ENCODE measurements at places on chromosomes 12 and 14. TPM values are rescaled to one million over a fixed set of nuclear protein-coding genes. Genes with fewer than 3 reads are reported as not detected.
A peak's percentile ranks its signal among the peaks of the same experiment; 100 is the strongest.

The SOAT2 gene
- not detected for total RNA-seq

GRCh38 chr12:100566887-100567637 is 6.4 kb upstream of the GAS2L3 start:
- no peaks in the 10 kb centered on the region for H3K4me1 ChIP-seq
- no peaks in the 10 kb centered on the region for H3K36me3 ChIP-seq
- H3K27ac ChIP-seq, result no peak overlapping the region
- no peak for DNase-seq
- H3K27me3 ChIP-seq, result no peaks in the 10 kb centered on the region
- H3K4me3 ChIP-seq, result no peak overlapping the region

GRCh38 chr14:93799989-93800921 is 12.0 kb upstream of the PRIMA1 start:
- H3K4me3 ChIP-seq, result no peak overlapping the region
- no peaks in the 10 kb centered on the region for H3K27me3 ChIP-seq
- DNase-seq, result no peak
- peak overlapping the region; percentile 66 for H3K27ac ChIP-seq

GRCh38 chr12:3326156-3326849 is 164.7 kb upstream of the PRMT8 start:
- no peaks in the 10 kb centered on the region for H3K36me3 ChIP-seq
- no peaks in the 10 kb centered on the region for H3K4me1 ChIP-seq
- H3K27me3 ChIP-seq, result no peaks in the 10 kb centered on the region
- DNase-seq, result no peak
- no peak overlapping the region for H3K27ac ChIP-seq

DNA sequence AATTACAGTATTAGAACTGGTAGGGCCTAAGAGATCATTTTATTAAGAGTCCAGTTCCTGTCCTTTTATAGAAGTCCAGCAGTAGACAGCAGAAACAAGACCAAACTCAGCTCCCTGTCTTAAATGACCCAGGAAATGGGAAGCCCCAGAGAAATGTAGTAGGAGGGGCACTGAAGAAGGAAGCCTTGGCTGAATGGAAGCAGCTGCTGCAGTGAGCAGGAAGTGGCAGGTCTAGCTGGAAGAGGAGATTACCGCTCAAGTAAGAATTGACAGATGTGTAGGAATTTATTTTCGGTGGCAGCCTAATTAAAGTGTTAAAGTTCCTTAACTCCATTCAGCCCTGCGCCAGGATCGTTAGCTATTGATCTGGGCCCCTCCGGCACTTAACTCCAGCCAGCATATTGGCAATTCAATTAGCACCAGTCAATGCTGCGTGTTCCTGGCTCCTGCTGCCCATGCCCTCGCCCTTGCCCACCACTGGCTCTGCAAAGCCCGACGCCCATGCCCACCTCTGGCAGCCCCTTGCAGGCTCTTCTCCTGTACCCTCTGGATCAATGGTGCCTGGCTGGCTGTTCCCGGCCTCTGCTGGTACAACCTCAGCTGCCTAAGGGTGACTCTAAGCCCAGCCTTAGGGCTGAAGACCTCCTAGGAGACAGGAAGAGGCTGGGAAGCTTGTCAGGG is 21.1 kb downstream of the ZFHX2 start:
- H3K4me1 ChIP-seq, result no peaks in the 10 kb centered on the region
- no peak overlapping the region for H3K4me3 ChIP-seq
- no peak for DNase-seq
- no peaks in the 10 kb centered on the region for H3K27me3 ChIP-seq

DNA sequence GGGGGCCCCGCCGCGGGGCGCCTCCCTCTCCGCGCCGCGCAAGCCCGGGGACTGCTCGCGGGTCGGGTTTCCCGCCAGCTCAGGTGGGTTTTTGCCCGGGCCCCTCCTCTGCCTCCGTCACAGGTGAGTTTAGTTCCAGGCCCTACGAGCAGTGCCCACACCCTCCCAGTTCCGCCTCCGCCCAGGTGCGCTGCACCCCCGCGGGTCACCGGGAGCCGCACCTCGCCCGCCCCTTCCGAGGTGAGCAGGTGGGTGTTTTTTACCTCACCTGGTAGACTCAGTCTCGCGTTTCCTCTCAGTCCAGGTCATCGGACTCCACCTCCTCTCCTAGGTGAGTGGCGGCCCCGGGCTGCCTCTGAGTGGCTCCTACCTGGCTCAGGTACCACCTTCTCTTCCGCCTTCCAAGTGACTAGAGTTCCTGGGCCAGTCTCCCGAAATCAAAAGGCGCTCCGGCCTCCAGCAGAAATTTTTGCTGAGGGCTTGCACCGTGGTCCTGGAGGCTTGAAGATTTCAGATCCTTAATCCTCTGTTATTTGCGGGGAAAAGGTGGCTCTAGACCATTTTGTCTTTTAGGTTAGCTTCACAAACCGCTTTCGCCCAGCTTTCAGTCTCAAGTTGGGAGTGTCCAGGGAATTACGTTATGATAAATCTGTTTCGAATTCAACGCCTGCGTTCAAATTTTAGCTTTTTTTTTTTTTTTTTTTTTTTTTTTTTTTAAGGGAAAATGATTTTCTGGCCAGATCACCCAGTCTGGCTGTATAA is at the start of gene TMEM30B:
TSS of gene TMEM30B (minus strand) at position 153 of the 762 bp plus-strand sequence. CDS start 191 bp downstream, outside the sequence.
- H3K36me3 ChIP-seq, result no peaks in the 10 kb centered on the region
- no peak for DNase-seq
- peaks cover 22% of the 10 kb centered on the region for H3K27me3 ChIP-seq
- H3K4me3 ChIP-seq, result peak within 1 kb of the TSS; percentile 39
- H3K27ac ChIP-seq, result peak within 1 kb of the TSS; percentile 80
- H3K4me1 ChIP-seq, result no peaks in the 10 kb centered on the region

GRCh38 chr14:93923626-93924025 is 3.5 kb upstream of the FAM181A start:
- no peaks in the 10 kb centered on the region for H3K4me1 ChIP-seq
- no peaks in the 10 kb centered on the region for H3K27me3 ChIP-seq
- no peak overlapping the region for H3K27ac ChIP-seq
- DNase-seq, result no peak

DNA sequence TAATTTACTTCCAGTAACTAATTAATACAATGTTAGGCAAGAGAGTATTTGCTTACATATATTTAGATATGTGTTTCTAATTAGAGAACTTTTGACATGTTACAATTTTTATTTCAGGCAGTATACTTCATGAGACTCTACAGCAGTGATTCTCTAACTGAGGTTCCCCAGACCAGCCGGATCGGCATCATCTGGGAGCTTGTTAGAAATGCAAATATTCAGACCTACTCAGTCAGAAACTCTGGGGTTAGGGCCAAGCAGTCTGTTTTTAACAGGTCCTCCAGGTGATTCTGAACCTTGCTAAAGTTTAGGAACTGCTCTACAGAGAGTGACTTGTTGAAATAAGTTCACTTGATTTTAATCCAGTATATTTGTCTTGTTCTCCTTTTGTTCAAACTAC is 46.5 kb downstream of the ARID2 start:
- no peak for DNase-seq
- H3K27me3 ChIP-seq, result no peaks in the 10 kb centered on the region
- no peak overlapping the region for H3K4me3 ChIP-seq
- H3K27ac ChIP-seq, result no peak overlapping the region
- no peaks in the 10 kb centered on the region for H3K36me3 ChIP-seq
- no peaks in the 10 kb centered on the region for H3K4me1 ChIP-seq

- peak overlapping the region; percentile 20 for H3K27ac ChIP-seq
- no peak overlapping the region for H3K4me3 ChIP-seq
- H3K36me3 ChIP-seq, result no peaks in the 10 kb centered on the region
- no peak for DNase-seq
- H3K4me1 ChIP-seq, result no peaks in the 10 kb centered on the region
These were observed 46.5 kb downstream of the ST8SIA1 start for GRCh38 chr12:22287776-22288621.

DNA sequence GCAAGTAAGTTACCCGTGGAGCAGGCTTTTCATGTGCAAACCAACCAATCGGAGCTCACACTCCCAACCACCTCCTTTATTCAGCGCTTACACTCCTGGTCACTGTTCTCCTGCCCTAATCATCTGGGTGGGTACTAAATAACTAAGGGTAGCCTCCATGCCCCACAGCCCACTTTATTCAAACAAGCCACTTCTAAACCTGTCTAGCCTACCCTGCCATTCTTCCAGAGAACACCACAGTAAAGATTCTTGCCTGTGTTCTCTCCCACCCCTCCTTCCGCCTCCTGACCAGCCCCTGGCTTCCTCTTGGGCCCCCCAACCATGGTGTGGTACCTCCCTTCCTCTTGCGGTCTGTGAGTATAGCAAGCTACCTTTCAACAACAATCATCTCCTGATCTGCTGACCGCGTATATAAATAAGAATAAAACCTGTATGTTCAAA is 581.9 kb downstream of the VRK1 start:
- H3K4me1 ChIP-seq, result no peaks in the 10 kb centered on the region
- no peak overlapping the region for H3K4me3 ChIP-seq
- H3K27me3 ChIP-seq, result no peaks in the 10 kb centered on the region
- H3K36me3 ChIP-seq, result no peaks in the 10 kb centered on the region
- H3K27ac ChIP-seq, result no peak overlapping the region

DNA sequence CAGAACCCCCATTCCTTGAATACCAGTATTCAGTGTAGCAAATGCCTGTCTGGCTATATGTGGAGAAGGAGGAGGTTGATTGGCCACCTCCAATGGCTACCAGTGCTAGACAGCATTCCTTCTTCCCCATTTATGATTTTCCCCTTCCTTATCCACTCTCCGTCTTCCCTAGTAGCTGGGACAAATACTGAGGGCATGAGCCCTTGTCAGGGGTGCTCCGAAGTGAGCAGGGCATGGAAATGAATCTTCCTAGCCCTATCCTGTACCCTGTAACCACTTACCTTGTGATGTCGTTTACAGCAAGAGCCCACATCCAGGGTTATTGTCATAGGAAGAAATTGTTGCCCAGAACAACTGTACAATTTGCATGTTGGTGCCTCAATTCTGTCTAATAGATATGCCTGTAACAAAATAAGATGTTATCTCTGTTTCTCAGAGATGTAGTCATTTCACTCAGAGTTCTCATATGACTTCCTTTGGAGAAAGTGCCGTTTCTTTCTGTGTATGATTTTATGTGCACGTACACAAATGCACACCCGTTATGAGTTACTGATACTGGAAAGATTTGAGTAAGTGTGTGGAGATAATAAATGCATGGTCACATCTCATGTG is 423.7 kb downstream of the EGLN3 start:
- no peaks in the 10 kb centered on the region for H3K4me1 ChIP-seq
- H3K4me3 ChIP-seq, result no peak overlapping the region
- no peaks in the 10 kb centered on the region for H3K27me3 ChIP-seq
- no peak for DNase-seq
- H3K36me3 ChIP-seq, result no peaks in the 10 kb centered on the region

The IL22 gene
- total RNA-seq, result not detected

DNA sequence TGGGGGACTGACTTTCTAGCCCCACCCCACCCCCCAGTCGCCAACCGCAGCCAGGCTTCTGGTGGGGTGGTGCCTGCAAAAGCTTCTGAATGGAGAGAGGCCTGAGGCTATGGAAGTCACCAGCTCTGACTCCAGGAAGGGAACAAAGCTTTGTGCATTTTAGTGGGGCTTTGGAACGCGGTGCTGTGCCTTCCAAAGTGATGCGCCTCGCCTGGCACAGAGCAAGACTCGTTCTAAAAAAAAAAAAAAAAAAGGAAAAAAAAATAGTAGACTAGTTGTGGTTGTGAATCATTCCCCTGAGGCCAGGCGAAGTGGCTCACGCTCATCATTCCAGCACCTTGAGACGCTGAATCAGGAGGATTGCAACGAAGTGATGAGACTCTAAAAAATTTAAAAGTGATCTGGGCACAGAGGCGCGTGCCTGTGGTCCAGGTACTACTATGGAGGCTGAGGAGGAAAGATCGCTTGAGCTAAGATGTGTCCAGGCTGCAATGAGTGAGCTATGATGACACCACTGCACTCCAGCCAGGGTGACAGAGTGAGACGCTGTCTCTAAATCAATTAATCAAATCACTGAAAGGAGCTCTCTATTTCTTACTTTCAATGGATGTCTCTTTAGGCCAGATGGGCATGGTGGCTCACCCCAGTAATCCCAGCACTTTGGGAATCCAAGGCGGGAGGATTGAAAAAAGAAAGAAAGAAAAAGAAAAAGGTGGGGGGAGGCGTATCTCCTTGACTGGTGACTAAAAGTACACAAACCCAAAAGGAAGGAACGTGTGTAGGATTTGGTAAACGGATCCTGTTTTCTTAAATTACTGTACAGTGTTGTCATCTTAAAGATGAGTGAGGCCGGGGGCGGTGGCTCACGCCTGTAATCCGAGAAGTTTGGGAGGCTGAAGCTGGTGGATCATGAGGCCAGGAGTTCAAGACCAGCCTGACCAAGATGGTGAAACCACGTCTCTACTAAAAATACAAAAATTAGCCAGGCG is 259.6 kb upstream of the ALG10B start:
- no peak overlapping the region for H3K4me3 ChIP-seq
- no peaks in the 10 kb centered on the region for H3K27me3 ChIP-seq
- H3K4me1 ChIP-seq, result no peaks in the 10 kb centered on the region
- H3K27ac ChIP-seq, result no peak overlapping the region
- no peak for DNase-seq
- no peaks in the 10 kb centered on the region for H3K36me3 ChIP-seq

The EXOC3L4 gene
- total RNA-seq, result not detected

The SLC35F4 gene
- not detected for total RNA-seq

- no peak for DNase-seq
- no peaks in the 10 kb centered on the region for H3K4me1 ChIP-seq
- H3K4me3 ChIP-seq, result peak overlapping the region; percentile 58
- no peaks in the 10 kb centered on the region for H3K27me3 ChIP-seq
- H3K36me3 ChIP-seq, result no peaks in the 10 kb centered on the region
These were observed 23.7 kb upstream of the UBC start for GRCh38 chr12:124938108-124938507.

DNA sequence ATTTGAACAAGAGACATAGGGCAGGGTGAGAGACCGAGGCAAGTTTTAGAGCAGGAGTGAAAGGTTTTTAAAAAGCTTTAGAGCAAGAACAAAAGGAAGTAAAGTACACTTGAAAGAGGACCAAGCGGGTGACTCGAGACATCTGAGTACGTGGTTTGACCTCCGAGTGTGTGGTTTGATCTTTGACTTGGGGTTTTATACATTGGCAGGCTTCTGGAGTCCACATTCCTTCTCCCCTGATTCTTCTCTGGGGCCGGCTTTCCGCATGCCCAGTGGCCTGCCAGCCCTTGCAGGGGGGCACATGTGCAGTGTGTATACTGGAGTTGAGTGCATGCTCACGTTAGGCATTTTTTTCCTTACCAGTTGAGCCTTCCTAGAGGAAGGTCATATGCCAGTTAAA is 96.3 kb downstream of the SLC15A4 start:
- no peaks in the 10 kb centered on the region for H3K36me3 ChIP-seq
- H3K4me3 ChIP-seq, result no peak overlapping the region
- no peak overlapping the region for H3K27ac ChIP-seq
- H3K27me3 ChIP-seq, result no peaks in the 10 kb centered on the region
- DNase-seq, result no peak
- no peaks in the 10 kb centered on the region for H3K4me1 ChIP-seq

- H3K4me3 ChIP-seq, result no peak overlapping the region
- H3K27ac ChIP-seq, result no peak overlapping the region
- H3K36me3 ChIP-seq, result no peaks in the 10 kb centered on the region
- no peaks in the 10 kb centered on the region for H3K4me1 ChIP-seq
- no peak for DNase-seq
These were observed 120.8 kb upstream of the PLXNC1 start for GRCh38 chr12:94027561-94027960.
